ENCODE measurements at places on chromosomes 11 and 22.

DNA sequence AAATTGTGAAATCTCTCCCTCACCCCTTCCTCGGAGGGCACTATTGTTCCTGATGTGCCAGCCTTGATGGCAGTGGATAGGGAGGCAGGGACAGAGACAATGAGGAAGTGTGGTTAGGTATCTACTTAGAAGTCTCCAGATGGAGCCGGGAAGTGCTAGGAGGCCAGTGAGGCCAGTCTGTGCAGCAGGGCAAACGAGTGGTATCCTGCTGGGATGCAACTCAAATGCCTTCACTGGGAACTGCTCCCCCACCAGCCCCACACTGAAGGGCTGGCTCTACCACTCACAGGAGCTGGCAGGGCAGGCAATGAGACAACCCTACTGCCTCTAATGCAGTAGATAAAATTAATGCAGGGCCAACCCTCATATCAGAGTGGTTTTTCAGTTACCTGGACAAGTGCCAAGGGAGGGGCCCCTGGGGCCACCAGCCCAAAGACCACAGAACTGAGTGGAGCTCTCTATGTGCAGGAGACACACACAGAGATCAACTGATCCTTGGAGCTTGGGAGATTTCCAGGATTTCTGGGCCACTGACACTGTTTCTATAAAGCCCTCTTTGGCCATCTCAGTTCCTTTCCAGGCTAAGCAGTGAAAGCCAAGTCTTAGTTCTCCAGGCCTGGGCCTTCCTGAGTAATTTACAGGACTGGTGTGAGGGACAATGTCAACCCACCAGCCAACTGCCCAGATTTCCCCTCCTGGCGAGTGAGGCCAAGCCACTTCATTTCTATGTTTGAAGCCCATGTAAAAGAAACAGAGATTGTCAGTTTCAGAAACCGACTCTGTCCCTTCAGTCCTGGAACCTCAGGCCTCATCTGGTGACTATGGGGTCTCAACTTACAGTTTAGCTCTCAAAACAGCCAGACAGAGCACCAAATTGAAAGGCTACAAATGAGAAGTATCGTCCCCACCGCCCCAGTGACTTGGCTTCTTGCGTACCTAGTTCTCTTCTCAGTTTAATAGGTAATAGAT, 4.1 kb downstream of the MIF start:
- no peak for DNase-seq

- DNase-seq, result no peak
Measured at GRCh38 chr11:92340839-92341238, 116.2 kb downstream of the FAT3 start.

GRCh38 chr11:46417711-46418110, 26.1 kb upstream of the CHRM4 start:
- DNase-seq, result no peak

GRCh38 chr22:47918276-47918921, 1155.9 kb downstream of the TBC1D22A start:
- DNase-seq, result peak; percentile 19

- no peak for DNase-seq
Measured at GRCh38 chr11:73429121-73429750, 53.0 kb downstream of the RELT start.

DNA sequence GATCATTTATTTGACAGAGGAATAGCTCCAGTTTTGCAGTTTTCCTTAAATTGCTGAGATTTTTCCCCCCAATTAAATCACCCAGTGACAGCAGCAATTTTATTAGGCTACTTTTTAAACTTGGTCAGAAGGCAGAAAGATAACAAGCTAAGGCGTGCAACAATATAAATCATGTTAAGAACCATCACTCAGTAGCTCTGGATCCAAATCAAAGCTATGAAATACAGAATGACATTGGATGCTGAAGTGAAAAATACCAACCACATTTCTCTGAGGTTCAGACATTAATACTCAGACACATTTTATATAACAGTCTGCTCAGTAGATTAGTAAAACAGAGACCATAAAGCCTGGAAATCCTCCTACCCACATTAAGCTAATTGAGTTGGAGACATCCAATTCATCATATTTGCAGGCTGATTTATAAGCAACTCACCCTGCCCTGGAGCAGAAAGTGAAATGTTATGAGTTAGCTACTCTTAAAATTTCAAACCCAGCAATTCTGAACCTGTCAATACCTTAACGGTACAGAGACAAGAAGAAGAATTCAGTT, 1108.4 kb downstream of the DLG2 start:
- no peak for DNase-seq
